IMR-90 (cell line): ENCODE measurements at places on chromosomes 7 and 10.
A peak's percentile ranks its signal among the peaks of the same experiment; 100 is the strongest.

DNA sequence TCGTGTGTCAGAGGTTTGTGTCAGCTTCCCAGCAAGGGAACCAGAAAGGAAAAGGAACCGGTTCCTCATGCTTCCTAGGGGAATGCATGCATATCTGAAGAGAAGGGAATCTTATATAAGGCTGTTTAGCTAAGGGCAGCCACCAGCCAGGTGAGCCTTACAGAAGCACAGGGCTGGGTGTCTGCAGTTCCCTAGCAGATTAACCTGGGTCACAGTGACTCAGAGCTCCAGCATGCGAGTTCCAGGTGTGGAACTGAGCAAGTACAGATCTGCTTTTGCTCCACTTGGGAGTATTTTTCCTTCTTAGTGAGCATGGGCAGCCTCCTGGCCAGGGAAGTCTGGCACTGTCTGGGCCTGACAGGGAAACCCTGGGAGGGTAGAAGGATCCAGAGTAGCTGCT lies 957 bp upstream of the ANKRD2 start:
- no peak for DNase-seq

DNA sequence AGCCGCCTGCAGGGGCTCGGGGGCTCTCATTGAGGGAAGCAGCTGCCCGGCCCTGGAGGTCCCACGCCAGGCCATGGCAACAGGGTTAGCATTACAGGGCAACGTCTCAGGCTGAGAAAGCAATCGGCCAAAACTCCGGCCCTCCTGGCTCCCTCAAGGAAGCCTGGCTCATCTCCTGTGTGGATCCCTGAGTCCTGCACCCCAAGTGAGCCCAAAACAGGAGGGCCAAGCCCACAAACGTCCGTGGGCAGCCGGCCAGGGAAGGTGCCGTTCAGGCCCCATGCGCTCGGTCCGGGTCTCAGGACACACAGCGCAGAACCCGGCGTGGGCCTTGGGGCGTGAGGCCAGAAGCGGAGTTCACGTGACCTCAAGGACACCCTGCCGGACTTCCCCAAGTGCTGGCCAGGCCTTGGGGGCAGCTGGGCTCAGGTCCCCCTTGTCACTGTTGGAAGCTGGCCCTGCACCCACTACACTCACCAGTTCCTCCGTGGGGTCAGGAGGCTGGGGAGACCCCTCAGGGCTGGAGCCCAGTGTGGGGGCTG lies 8.0 kb upstream of the PWWP2B start:
- DNase-seq: no peak

GRCh38 chr7:6012355-6013104 lies 3.5 kb downstream of the AIMP2 start:
- DNase-seq: no peak

- no peak for DNase-seq
Observed at GRCh38 chr7:8227261-8227660, 34.7 kb downstream of the ICA1 start.

GRCh38 chr7:102287111-102287980 lies 678 bp downstream of the SH2B2 start:
- no peak for DNase-seq

GRCh38 chr7:140041659-140042385 lies 20.9 kb downstream of the PARP12 start:
- peak; percentile 49 for DNase-seq

DNA sequence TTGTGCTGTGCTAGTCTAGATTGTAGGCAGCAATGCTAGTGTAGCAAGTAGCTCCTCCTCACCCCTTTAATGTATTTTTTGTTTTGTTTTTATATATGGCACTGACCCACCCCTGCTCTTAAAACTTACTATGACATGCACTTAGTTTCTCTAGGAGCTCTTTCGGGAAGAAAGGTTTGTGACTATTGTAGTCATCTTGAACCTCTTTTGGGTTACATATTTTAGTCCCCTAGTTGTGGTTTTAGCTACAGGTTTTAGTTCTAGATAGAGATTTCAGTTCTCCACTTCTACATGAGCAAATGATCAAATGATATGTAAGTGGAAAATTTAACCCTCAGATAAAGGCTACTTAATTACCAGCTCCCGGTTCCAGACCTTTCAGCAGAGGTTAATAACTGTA lies 14.9 kb downstream of the MINPP1 start:
- DNase-seq: no peak

DNA sequence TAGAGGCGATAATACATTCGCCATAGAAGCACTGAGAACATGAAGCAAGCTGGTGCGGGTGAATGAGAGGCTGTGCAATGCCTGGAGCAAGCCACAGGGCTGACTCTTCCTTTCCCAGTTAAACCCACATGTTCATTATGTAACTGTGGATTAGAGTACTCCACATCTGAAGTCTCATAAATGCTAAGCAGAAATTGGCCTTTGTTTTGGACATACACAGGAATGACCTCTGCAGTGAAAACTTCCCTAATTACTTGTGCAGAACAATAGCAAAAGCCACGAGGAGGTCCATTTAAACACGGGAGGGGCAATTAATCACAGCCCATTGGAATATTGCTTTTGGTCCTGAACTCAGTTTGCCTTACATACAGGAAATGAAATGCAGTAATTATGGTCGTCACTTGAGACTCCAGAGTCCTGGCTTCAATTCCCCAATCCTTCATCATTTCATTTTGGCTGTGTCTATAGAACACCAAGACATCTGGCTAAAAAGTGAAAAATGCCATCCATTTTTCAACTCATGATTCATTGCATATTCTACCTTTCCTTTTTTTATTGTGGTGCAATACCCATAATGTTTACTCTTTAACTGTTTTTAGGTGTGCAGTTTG lies 78.7 kb upstream of the CXCL12 start:
- no peak for DNase-seq

DNA sequence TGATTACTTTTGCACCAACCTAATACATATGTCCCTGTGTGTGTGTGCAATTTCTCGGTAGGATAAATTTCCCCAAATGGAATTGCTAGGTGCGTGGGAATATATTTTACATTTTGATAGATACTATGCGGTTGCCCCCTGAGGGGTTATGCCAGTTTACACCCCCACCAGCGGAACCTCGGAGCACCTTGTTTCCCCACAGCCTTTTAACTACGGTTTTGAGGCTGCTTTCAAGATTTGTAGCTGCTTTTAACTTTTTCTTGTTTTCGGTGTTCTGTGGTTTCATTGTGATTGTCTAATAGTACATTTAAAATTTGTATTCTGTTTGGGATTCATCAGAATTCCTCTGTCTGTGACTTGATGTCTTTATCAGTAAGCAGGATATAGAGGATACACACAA lies 22.0 kb downstream of the PROSER2 start:
- DNase-seq: no peak

DNA sequence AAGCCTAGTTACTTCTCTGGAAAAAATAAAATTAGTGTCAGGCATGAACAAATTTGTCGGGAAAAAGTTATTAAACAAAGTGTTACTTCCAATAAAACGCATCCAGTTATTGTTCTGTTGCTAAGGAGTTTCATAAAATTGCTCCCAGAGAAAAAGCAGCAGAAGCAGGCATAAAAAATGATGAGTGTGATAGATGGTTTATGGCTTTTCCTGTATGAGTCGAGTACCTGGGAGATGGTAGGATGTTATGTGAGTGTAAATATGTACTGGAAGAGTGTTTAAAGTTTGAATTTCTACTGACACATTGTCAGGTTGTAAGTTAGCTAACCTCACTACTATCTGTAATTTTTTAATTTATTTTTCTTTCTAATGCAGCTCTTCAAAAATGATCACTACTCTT lies 390.7 kb downstream of the ARL4A start:
- no peak for DNase-seq

- no peak for DNase-seq
Observed at GRCh38 chr7:8516976-8517375, 83.6 kb downstream of the NXPH1 start.

DNA sequence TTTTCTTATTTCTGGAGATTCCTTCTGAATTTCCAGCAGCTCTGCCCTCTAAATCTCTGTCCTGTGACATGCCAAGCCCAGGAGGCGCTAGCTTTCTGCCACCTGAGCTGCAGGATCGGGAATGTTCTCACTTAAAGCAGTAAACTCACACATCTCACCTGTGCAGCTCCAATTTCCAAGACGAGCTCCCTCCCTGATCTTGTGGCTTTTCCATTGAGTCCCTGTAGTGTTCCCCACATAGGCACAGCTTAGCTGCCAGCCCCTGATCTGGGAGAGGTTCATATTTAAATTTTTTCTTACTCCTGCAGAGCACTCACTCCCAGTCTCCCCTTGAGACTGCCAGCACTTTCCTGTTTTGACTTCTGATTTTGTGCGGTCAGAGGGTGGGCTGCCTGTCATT lies 479.3 kb downstream of the GLRX3 start:
- no peak for DNase-seq

- peak; percentile 52 for DNase-seq
Observed at GRCh38 chr10:11823122-11823988, at the start of gene PROSER2. Gene PROSER2, plus strand, starts transcription at chr10:11823356. Its CDS starts 28,722 bp downstream, at chr10:11852078.

GRCh38 chr10:124283215-124283948 lies 135.3 kb downstream of the OAT start:
- DNase-seq: no peak

DNA sequence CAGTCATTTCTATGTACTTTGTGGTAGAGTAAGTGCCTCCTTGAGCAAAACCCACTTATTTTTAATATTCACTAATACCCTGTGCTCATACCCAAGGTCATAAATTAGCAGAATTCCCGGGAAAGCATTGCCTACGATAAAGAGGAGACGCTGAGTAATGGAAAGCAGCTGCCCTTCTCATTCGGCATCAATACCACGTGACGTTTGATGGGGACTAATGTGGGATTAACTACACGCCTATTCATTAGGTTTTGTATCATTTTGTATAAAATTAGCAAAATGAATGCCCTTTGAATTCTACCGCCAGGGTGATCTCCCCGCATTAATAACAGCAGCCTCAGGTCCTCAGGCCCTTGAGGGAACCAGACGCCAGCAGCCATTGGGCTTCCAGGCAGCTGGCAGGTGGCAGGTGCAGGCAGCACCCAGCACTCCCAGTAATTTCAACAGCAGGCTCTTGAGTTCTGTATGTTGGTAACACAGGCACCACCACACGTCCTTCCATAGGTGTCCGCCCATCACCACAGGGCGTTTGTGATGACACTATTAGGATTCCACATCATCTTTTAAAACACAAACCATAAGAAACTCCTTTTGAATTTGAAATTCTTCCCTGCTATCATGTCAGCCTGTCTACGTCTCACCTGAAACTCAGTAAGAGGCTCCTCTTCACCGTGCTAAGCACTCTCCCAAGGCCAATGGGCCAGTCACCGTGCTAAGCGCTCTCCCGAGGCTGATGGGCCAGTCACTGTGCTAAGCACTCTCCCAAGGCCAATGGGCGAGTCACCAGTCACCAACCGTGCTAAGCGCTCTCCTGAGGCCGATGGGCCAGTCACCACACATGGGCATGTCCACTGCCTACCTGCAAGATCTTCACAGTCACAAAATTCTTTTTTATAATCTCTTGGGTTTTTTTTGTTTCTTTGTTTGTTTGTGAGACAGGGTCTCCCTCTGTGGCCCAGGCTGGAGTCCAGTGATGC lies 509.4 kb downstream of the PTPRN2 start:
- DNase-seq: no peak

- DNase-seq: no peak
Observed at GRCh38 chr10:79983286-79983909, 34.5 kb upstream of the SFTPD start.

DNA sequence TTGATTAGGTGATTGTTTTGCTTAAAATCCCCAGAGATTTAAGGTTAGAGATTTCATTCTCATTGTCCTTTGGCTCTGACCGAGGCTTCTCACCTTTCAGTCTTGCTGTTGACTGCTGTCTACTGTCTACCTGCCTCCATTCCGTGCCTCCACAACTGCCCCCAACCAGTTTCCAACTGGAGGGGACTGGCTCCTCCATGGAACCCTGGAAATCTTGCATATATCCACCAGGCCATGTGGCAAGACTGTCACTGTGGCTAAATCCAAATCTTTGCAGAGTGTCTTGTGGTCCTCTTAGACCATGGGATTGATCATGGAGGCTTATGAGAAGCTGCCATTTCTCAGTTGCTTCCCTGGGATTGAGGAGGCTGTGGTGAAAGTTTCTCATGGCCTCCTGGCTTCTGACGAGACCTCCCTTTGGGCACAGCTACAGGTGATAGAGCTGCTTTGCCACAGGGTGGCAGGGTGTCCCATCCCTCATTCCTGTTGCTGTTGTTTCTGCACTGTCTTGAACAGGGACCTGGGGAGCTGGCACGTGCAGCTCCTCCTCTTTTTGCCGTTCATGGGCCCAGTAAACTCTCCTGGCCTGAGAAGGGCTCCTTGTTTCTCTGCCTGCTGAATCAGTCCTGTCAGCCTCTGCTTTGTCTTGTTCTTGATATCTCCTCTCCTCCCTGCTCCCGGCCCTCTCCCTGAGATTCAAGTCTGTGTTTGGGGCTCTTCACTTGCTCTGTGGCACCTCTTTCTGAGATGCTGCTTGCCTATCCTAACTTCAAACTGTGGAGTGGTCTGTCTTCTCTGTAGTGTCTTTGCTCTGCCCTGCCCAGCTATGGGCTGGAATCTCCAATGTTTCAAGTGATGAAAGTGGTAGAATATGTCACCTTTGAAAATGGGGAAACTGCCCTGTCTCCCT lies 63.6 kb upstream of the IGFBP3 start:
- DNase-seq: no peak

GRCh38 chr7:157555944-157556641 lies 219.3 kb downstream of the DNAJB6 start:
- DNase-seq: no peak

GRCh38 chr7:67422601-67423000 lies 426.0 kb downstream of the TYW1 start:
- no peak for DNase-seq

DNA sequence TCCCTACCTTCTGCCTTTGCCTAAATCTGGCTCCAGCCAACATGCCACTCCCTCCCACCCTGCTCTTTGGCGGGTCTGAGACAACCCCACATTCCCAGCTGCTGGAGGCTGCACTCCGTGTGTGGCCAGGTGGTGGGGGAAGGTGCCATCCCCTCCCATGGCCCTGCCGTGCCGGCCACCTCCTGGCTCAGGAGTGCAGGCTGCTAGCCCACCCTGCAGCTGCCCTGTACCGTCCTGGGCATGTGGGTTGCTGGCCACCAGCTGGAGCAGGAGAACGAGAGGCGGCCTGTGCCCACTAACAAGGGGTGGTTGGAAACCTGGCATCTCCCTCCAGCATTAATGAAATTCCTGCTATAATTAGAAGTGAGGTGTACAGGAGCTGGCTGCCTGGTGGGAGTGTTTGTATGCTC lies 97.6 kb downstream of the ZMIZ1 start:
- no peak for DNase-seq

DNA sequence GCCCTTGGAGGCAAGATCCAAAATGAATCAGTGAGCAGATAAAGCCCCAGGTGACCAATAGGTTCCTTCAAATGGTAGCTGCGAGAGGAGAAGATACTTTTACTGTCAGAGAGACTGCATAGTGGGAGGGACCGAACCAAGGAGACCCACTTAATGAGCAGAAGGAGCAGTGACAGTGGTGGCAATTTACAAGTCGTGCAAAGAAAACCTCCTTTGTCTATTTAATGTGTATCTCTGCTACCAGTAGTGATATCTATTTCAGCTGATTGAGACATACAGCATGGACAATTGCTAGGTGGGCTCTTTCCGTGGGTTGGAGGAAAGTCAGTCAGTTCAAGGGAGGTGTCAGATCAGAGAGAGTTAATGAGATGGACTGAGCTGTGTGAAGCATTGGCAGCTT lies 480.4 kb downstream of the GATA3 start:
- DNase-seq: no peak
